ENCODE measurements at places on chromosomes 2 and 18.

GRCh38 chr2:54461261-54461660, 5.1 kb downstream of the SPTBN1 start:
- no peak for DNase-seq

- DNase-seq, result no peak
These were observed 15.9 kb downstream of the KLHL41 start for GRCh38 chr2:169525434-169525833.

DNA sequence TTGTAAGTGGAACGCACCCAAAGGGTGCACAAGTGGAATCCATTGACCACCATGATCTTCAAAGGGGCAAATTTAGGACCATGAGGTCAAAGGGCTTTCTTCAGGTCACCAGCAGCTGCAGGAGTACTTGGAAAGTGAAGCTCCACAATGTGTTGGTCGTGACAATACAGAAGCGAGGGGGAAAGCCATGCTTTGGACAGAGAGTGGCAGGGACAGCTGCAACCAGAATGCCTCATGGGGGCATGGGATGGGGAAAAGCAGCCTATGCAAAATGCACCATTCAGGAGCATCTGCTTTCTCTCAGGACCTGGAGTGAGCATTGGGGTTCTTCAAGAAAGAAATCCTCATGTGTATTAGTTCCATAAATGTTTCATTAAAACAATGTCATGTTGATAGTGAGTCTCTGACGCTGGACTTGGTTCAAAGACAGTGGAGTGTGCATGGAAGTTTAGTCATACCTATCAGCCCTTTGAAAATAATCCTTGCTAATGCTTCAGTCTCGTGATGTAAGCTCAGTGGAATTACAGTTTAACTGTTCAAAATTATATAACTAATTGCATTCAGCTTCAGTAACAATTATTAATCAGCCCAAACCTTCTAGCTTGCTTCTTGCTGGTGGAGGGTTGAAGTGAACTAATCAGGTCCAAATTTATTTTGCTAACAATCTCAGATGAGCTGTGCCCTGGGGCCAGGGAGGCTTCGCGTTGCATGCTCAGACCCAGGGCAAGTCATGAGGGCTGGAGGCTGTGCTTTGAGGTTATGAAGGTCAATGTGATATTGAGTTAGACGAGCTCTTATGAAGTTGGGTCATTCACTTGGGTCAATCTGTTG, 41.6 kb downstream of the ACKR3 start:
- DNase-seq, result peak; percentile 30

DNA sequence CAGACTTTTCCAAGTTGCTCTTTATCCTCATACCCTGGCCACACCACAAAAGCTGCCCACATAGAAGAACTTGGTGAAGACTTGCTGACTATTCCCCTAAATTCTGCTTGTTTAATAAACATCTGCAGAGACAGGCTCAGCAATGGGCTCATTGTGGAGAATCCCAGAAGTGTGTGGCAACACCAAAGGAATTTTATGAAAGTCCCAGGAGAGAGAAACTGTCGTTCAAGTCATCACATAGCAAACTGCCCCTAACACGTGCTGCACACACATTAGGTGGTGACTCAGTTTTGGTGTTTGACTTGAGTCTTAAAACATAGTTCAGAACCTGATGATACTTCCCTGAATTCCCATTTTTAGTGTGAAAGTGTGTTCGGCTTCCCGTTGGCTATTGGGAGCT, 38.6 kb downstream of the CYP1B1 start:
- DNase-seq, result no peak
